ENCODE measurements at places on chromosomes 1 and 21. TPM values are rescaled to one million over a fixed set of nuclear protein-coding genes. Genes with fewer than 3 reads are reported as not detected.

Gene SPOCD1
- 0.31 TPM for polyA plus RNA-seq

Gene NUCKS1
- polyA plus RNA-seq = 431 TPM

Gene TXNIP
- 387 TPM for polyA plus RNA-seq

Gene CLDN8
- polyA plus RNA-seq = 52.8 TPM

Gene SLFNL1
- polyA plus RNA-seq = 1.2 TPM
